ENCODE measurements at places on chromosomes 13 and 19.

DNA sequence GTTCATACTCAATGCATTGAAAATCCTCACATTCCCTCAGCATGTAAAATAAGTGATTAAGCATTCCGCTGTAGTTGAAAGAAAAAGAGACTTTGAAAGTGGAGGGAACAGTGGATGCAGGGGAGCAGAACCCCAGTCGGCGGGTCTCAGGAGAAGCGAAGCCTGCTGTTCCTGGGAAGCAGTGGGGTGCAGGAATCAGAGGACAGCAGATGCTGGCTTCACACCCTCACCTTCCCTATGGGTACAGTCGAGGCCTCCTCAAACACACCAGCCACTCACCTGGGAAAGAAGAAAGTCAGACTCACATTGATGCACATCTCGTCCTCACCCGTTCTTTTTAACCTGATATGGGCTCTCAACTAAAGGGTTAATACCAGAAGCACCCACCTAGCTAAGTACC lies 38.2 kb downstream of the COL4A2 start:
- no peak for DNase-seq

DNA sequence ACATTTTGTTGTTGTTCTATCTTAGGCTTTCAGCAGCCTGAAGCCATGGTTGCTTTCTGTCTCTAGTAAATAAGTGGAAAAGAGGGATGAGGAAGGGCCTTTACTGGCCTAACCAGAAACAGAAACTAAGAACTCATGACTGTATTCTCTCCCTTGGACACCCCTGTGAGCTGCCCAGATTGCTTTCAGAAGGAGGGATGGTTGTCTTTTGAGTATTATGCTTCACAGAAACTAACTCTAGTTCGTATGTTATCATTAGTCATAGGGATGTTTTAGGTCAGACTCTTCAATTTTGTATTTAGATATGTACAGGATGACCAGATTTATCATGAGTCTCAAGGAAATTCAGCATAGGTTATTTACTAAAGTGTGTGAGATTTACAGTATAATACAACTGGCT lies 17.5 kb downstream of the BORA start:
- no peak for DNase-seq

DNA sequence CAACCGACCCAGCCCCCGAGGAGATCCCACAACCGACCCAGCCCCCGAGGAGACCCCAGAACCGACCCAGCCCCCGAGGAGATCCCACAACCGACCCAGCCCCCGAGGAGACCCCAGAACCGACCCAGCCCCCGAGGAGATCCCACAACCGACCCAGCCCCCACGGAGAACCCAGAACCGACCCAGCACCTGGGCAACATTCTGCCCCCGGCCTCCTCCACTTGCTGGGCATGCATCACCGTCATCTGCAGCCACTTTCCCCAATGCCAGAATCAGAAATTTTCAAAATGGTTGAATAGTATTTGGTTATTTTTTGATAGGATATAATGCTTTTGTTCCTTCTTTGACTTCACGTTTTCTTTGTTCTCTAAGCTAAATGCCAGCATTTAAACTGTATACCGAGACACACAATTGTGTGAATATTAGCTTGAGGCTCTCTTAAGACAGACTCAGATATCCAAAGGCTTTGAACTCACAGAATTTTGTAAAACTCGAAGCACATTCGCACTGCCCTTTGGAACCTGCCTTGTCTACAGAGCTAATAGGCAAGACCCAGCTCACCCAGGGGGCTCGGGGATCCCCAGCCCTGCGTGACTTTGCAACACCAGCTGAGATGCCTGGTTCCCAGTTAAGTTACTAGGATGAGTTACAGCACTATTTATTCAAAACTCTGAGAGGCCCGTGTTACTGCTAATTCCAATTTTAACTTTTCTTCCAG lies 15.5 kb upstream of the RASA3 start:
- no peak for DNase-seq

GRCh38 chr19:44552324-44552723 lies 22.8 kb upstream of the CEACAM20 start:
- DNase-seq = no peak

GRCh38 chr19:35119578-35120155 lies 4.0 kb downstream of the FXYD3 start:
- no peak for DNase-seq

DNA sequence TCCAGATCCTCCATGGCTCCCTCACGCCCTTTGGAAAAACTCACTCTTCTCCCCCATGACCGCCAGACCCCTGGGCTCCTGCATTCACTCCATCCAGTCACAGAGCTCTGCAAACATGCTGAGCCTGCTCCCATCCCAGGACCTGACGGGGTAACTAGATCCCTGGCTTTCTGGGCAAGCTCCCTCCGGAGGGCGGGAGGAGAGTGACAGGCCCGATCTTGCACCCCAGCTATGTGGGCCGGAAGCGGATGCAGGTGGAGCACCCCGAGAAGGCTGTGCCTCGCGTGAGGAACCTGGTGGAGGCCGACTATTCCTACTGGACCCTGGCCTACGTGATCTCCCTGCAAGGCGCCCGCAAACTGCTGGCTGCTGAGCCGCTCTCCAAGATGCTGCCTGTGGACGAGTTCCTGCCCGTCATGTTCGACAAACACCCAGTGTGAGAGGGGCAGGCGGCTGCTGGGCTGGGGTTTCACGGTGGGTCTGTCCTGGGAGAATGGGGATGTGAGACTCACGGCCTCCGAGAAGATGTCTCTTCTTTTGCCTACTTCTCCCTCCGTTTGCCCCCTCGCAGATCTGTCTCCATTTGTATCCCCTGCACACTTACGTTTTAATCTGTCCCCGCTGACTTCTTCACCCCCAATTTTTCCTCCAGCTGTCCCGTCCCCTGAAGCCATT lies 25.2 kb downstream of the COLGALT1 start:
- no peak for DNase-seq

DNA sequence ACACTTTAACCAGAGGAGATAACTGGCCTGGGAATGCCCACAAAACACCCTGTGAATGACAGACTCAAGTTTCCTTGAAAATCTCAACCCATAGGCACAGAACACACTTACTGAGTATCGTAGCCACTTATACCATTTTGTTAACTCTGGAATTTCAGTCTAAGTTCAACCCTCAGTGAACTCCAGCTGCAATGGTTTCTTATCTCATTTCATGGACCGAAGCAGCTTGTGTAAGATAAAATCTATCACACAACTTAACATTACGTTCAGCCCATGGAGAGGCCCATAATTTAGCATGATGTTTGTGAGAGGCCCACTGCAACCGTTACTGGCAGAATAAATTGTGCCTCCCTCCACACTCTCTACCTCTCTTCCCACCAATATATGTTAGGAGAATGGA lies 323.0 kb downstream of the DNAJC15 start:
- no peak for DNase-seq

DNA sequence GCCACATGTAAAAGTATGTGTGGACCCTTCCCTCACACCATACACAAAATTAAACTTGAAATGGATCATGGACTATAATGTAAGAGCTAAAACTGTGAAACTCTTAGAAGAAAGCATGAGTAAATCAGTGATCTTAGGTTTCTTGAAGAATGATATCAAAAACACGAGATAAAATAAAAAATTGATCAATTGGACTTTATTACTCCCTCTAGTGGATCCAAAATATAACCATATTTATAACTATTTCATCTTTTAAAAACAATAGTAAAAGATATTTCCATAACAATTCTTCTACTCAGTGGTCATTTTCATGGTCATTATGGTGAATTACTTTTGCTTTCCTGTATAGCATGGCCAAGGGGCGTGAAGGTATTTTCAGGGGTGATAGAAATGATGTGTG lies 174.6 kb upstream of the LSM14A start:
- DNase-seq = no peak

- peak; percentile 43 for DNase-seq
These were observed 2.5 kb downstream of the LYL1 start for GRCh38 chr19:13100031-13100588.

- DNase-seq = no peak
These were observed 9.1 kb upstream of the VWA8 start for GRCh38 chr13:41970022-41970421.

DNA sequence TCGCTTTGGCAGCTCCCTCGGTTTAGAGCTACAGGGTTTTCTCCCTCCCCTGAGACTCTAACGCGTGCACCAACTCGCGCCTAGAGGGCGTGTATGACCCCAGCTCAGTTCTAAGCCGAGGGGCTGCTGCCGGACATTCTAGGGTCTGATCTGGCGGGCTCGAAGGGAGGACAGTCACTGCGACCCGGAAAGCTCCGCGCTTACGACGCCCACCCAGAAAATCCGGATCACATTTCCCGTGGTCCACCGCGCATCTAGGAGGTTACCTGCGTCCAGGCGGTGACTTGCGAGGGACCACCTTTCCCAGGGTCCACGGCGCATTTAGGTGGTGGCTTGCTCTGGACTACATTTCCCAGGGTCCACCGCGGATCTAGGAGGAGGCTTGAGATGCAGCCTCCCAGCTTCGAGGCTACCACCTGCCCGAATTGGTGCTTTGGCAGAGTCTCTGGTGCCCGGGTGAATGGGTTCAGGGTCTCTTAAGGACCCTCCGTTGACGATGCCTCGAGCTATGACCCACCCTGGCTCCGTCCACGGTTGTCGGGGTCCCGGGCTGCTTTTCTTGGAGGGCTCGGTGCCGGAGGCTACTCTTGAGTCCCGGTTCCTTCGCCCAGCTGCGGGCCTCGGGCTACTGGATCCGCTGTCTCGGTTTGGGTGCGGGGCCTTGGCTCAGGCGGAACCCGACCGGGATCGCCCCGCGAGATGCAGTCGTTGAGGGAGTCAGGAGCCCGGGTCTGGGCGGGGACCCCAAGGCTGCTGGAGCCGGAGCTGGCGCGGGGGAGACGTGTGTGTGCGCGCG lies 30.5 kb downstream of the ZNF146 start:
- no peak for DNase-seq

DNA sequence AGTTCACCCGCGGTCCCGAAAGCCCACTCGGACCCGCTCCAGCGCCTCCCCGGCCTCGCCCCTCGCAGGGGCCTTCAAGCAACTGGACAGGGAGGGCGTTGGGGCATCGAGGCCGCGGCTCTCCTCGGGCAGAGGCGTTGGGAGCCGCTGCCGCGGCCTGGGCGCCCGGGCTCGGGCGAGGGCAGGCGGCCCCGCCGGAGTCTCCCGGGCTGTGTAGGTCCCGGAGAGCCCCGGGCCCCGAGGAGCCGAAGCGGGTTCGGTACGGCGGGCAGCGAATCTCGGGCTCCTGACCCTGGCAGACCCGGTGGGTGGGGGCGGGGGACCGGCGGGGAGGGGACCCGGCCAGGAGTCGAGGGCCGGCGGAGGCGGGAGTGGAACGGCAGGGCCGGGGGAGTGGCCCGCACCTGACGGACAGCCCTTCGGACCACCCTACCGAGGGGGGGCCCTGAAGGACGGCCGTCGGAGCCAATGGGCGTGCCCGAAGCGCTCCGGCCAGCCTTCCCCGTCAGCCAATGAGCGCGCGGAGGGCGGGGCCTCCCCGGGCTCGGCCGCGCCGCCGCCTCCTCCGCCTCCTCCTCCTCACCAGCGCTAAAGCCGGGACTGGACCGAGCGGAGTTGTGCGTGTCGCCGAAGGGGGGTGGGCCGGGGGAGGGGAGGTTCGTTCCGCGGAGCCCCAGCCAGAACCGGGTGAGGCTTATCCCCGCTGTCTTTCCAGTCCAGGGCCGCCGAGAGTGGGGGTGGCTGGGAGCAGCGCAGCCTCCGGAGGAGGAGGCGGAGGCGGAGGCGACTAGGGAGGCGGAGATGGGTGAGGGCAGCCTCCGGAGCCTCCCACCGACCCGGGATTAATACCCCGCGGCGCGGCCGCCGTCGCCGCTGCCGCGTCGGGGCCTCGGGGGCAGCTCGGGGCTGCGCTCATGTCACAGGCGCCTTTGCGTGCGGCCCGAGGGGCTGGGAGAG lies at the start of gene ZMYM2:
ZMYM2 (plus strand) TSS at position 573 of the 957 bp plus-strand sequence. CDS start 34,346 bp downstream, outside the sequence.
- peak; percentile 91 for DNase-seq

GRCh38 chr13:41345914-41346589 lies 35.0 kb downstream of the NAA16 start:
- DNase-seq = no peak

- no peak for DNase-seq
These were observed 23.5 kb downstream of the NFIC start for GRCh38 chr19:3389876-3390371.

DNA sequence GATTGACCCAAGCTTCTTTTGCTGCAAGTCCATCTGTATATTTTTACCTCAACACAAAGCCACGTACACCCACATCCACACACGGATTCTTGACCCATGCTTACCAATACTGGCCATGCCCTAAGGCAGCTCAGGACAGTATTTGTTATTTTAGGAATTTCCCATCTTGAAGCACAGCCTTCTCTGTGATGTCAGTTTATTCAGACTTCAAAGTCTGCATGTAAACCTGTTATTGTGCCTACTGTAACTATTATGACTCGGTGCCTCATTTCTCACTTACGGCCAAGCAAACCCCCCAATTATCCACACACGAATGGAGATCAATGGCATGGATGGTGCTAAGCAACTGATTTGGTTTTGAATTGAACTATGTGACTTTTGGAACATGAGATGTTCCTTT lies 17.5 kb downstream of the CLDN10 start:
- no peak for DNase-seq

DNA sequence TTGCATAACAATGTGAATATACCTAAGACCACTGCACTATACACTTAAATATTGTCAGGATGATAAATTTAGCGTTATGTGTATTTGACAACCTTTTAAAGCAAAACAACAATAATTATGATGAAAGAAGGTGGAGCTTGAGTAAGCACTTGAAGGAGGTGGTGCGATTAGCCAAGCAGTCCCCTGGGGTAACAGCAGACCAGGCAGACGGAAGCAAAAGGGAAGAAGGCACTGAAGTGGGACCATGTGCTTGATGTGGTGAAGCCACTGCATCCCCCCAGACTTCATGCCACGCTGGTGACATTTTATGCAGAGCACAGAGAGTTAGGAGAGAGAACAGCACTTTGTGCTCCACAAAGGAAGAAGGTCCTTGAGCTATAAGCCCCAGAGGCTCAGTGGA lies 58.3 kb upstream of the ZNF507 start:
- no peak for DNase-seq

GRCh38 chr13:37230346-37230745 lies 124.9 kb upstream of the CSNK1A1L start:
- no peak for DNase-seq

DNA sequence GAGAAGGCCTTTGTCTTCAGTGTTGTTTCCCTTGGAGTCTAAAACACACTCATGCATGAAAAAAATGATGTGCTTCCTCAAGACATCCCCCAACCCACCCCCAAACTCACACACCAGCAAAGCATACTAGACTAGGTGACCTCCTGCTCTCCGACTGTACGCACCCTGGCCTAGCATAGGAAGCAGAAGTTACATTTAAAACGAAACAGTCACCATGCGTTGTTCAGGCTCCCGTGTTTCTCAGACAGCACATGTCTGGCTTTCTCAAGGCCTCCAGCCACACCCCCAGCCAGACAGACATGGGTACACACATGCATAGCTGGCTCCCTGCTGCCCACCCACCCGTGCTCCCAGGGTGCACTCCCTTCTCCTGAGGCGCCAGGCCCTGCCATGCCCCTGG lies 28.7 kb upstream of the C1QTNF9 start:
- DNase-seq = no peak
